ENCODE measurements at places on chromosomes 7 and 10. TPM values are rescaled to one million over a fixed set of nuclear protein-coding genes. Genes with fewer than 3 reads are reported as not detected.

- DNase-seq: no peak
Measured at GRCh38 chr7:124489082-124489819, 276.3 kb downstream of the GPR37 start.

DNA sequence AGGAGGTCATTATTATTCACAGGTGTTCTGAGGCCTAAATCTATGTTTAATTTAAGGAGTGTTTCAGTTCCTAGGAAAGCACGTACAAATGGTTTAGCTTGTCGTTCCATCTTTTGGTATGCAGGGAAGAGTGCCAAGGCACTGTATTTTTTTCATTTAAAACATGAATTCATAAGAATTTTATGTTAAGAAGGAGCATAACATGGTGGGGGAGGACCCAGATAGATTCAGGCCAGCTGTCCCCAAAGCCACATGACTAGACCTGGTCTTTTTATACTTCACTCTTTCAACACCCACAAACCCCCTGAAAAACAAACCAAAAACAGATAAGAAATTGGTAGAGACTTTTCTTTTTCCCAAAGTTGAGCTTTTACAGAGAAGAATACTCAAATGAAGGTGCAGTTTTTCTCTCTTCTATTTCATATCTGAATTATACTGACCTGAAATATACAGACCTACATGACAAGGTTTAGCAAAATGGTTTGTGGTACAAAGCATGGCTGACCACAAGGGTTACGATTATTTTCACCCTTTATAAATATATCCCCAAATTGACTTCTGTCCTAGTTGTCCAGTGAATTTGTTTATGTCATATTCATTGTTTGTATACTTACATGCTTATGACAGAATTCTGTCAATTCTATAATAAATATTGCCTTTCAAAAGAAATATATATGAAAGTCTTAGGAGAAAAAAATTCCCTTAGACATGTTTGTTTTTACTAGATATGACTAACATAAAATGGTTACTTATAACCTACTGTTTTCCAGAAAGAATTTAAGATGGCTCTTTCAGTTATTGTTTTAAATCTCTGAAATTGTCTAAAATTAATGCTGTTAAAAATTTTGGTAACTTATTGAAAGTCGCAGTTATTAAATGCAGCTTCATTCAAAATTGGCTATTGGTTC, 71.3 kb downstream of the AP3M1 start:
- no peak for DNase-seq

DNA sequence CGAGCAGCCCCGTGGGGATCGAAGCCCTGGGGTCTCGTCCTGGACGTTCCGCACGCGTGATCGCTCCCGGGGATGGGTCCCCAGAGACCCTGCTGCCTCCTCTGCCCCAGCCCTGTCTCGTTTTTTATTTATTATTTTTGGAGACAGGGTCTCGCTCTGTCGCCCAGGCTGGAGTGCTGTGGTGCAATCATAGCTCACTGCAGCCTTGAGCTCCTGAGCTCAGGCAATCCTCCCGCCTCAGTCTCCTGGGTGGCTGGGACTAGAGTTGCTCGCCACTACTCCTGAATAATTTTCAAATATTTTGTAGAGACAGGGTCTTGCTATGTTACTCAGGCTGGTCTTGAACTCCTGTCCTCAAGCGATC, 319 bp upstream of the STX1A start:
- DNase-seq: no peak

GRCh38 chr10:108789919-108790318, 1133.4 kb downstream of the XPNPEP1 start:
- DNase-seq: no peak

GRCh38 chr10:63429281-63429680, 36.5 kb downstream of the JMJD1C start:
- no peak for DNase-seq

- DNase-seq: no peak
Measured at GRCh38 chr10:7529638-7530037, 118.8 kb upstream of the SFMBT2 start.

- DNase-seq: no peak
Measured at GRCh38 chr7:49513911-49514310, 259.5 kb upstream of the VWC2 start.

DNA sequence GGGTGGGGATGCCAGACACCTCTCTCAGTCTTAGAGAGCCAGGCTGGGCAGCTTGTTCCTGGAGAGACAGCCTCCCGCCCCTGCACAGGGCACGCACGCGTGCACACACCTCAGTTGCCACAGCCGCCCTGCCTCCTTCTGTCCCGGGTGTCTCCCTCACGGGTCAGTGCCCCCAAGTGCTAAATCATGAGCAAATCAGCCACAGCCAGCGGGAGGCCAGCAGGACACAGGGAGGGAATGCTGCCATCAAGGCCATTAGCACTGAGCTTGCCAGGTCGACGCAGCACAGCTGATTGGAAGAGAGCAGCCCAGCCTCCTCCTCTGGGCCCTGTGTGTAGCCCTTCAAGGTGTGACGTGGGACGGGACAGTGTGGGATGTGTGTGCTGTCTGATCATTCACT, 130.4 kb downstream of the CDH23 start:
- DNase-seq: peak; percentile 11

COL13A1 gene
- 1.0 TPM for total RNA-seq

MRPS33 gene
- 122 TPM for total RNA-seq

GRCh38 chr10:132306864-132307751, 642 bp downstream of the STK32C start:
- DNase-seq: no peak

MAT1A gene
- 0.19 TPM for total RNA-seq

DNA sequence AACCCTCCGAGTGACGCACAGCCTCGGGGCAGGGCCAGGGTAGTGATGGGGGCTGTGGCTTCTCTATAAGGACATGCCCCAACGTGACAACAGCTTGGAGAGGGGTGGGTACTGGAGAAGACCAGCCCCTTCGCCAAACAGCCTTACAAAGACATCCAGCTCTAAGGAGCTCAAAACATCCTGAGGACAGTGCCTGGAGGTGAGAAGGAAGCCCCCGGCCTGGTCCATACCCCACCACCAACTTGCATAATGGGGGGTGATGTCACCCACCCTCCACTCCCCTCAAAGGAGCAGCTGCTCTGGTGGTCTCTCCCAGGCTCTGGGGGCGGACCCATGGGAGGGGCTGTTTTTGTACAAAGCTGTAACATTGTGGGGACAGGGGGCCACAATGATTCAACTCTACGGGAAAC, 15.1 kb downstream of the PRSS2 start:
- no peak for DNase-seq

A1CF gene
- not detected for total RNA-seq

DNA sequence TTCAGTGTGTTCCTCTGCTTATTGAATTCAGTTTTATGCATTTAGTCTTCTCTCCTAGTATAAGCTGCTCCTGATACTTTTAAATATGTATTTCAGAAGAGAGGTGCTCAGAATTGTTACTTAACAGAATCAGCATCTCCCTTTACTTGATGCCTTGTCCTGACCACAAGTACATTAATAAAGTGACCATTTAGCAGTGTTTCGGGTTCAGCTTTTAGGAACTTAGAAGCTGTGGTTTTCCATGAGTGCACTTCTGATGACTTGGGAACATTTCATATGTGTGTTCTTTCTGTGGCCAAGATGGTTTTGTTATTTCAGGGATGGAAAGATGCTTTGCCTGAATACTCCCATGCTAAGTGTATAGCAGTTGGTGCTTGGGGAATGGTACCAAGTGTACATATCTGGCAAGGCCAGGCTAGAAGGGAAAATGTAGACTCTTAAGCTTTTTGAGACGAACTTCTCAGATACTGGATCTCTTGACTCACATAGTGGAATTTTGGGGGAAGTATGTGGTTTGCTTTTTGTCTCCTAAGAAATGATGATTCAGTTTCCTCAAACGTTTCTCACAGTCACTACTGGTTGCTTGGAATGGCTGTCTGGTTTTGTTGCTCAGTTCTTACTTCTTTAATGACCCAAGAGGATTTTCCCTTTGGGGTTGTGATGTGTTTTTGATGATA, 17.2 kb downstream of the SGPL1 start:
- no peak for DNase-seq

DNA sequence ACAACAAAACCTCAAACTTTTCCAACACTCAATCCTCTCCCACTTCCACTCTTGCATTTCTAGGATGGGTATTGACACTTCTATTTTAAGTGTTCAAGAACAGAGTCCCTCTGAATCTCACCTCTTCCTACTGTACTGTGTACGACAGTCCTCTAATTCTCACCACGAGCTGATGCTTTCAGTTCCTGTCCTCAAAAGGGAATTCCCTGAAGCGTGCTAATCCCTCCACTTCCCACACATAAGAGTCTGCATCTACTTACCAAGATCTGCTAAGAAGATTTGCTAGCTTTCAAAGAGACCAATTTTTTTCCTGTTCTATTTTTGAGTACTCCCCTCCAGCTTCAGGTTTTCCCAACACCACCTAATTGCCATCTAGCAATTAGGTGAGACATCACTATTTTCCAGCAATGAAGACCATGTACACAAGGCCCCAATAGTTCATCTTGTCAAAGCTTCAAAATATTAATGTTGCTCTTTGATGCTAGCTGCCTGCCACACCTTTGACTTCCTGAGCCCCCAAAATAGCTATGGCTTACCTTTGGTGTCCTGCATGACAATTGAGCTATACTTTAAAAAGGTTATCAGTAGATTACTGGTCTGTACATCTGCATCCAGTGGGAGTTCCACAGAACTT, 54.4 kb downstream of the ARMH3 start:
- no peak for DNase-seq

DNA sequence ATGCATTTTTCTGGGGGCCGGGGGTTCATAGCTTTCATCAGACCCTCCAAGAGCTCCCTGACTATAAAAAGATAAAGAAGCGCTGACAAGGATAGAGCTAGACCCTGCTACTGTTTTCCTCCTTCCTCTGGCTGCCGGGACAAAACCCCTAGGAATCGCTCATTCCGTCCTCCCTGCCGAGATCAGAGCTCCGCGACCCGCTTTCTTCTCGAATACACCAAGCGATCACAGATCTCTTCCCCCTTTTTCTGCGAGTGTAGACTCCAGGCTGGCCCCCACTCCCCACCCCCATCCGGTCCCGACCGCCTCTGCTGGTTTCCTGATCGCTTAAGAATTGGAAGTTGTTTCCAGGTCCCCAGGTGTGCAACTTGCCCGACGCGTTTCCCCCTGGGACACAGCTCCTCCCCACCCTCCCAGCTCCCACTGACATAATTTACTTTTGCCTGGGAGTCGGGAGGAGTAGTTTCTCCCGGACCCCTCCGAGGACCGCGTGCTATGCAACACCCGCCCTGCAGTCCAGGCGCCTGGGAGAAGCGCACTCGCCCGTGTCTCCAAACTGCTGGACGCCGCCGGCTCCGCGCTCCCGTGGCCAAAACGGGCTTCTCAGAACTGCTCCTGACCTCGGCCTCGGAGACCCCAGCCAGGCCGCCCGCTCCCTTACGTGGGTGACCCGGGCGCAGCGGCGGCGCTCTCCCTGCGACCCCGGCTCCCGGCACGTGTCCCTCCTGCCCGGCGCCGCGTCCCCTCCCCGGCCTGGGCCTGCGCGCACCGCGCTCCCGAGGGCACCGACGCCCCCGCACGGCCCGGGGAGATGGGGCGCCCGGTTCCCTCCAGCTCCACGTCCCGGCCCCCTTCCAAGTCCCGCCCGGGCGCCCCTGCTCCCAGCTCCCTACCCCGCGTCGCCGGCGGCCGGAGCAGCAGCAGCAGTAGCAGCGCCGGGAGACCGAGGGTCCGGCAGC, 552 bp downstream of the IL15RA start:
- peak; percentile 78 for DNase-seq

- no peak for DNase-seq
Measured at GRCh38 chr10:88659725-88660597, 4.3 kb upstream of the LIPF start.

LIPM gene
- not detected for total RNA-seq

GRCh38 chr7:133961724-133962123, 165.4 kb upstream of the LRGUK start:
- no peak for DNase-seq

WEE2 gene
- not detected for total RNA-seq

GRCh38 chr7:41107938-41108448, 594.9 kb downstream of the INHBA start:
- DNase-seq: no peak

CHST15 gene
- 3.8 TPM for total RNA-seq

DNA sequence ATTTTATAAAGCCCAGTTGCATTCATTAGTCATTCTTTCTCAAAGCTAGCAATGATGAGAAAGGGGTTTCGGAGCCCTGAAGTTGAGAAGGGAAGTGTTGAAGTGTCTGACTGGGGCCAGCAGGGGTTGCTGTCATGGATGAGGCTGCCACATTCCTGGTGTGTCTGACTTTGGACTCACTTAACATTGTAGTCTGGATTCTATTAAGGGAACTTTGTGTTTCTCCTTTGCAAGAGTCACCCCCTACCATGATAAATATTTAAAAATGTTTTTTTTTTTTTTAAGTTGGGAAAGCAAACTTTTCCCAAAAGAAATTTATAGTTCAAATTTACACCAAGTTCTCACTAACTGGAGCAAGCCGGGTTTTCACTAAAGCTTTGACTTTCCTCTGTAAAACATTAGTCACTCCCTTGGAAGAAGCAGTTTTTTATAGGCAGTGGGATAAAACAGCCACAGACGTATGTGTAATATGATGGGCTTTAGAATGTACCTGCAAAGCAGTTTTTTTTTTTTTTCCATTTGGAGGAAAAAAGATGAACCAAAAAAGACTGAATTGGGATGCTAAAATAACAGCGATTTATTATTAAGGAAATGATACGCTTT, 243.6 kb downstream of the TWIST1 start:
- no peak for DNase-seq

DNA sequence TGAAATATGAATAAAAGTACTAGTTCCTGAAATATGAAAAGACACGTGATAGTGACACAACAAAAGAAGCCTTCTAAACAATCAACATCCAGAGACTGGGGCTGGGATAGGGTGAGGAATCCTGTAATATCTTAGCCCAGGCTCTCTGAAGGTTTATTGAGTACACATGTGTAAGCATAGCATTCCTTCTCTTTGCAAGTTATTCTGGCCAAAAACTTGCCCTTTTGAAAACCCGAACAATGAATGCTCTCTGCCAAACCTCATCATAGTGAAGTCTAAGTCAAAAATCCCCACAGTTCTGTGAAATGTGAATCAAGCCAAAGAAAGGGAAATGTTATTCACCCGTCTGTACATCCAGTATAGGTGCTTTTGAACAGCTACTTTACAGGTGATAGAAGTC, 11.6 kb downstream of the SEMA3D start:
- no peak for DNase-seq

MBLAC1 gene
- total RNA-seq: 2.1 TPM

DNA sequence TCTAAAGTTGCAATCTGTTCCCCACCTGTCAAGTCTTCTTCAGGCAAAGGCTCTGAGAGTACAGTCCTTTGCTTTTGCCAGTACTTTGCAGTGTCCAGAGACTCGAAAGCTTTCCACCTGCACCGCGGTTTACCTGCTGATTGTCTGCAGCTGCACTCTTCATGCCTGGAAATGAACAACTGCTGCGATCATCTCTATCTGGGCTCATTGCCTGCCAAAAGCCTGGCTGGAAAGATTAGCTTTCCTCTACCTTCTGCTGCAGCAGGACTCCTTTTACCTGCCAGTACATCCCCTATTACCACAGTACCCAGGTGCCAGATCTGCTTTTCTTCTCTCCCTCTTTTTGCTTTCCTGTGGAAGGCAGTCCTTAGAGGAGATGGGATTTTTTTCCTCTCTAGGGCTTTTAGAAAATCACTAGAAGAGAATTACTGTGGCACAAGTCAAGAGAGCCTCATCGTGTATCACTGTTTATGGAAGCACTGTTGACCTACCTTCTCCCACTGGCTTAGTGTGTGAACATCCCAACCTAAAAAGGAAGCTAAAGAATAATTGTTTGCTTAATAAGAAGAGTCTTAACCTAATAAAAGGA, 2.2 kb downstream of the STRIP2 start:
- no peak for DNase-seq

PNLIPRP3 gene
- total RNA-seq: not detected

All from Right ventricle myocardium inferior (tissue), 1 donor.